ENCODE measurements at places on chromosomes 12 and 14.

GRCh38 chr14:90891326-90891725 lies 75.1 kb upstream of the TTC7B start:
- DNase-seq: no peak

DNA sequence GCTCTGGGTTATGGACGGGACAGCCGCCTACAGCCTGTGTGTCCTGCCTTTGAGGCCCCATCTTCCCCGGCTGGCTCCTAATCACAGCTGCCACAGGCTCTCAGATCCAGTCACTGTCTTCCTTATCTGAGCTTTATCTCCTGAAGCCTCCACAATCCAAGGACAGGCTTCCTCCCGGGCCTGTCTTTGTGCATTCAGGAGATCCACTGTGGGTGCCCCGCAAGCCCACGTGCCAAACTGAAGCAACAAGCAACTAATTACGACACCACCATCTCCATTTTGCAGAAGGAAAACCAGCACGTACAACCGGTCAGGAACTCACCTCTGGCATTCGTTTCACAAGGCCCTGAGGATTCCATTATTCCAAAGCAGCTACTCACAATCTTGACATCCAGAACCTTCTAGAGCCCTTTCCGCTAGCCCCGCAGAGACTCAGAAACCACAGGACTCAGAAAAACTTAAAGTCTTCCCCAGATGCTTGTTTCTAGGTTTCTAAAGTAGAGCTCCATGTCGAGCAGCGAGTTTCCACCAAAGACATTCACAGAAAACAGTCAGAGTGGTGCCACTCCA lies 14.0 kb downstream of the SYNE3 start:
- no peak for DNase-seq

DNA sequence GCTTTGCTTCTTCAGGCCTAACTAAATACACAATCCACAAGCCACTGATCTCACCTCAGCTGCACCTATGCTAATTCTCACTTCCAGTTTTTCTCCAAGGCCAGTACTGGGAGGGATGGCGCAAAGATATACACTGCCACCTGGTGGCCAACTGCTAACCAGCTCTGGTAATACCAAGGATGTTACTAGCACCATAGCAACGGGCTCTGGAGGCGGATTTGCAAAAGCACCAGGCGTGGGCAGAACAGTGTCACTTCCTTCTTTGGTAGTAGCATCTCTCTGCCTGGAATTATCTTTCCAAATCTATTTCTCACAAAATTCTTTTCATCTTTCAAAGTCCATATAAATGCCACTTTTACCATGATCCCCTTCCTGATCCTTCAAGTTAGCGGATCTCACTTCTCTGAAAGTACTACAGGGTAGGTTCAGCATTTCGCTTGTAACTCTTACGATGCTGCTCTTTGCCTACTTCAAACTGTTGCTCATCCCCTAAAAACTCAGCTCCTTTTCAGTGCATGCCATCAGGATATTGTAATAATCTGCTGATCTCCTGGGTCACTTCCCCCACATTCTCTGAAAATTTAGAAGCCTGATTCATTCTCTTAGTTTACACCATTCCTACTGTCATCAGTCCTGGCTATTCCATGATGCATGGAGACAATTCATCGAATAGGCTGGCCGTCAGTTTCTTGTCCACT lies 37.1 kb upstream of the FOXJ2 start:
- peak; percentile 92 for DNase-seq

GRCh38 chr12:49866859-49867569 lies 24.1 kb upstream of the BCDIN3D start:
- peak; percentile 67 for DNase-seq

- DNase-seq: peak; percentile 13
Observed at GRCh38 chr14:80055667-80056496, 155.4 kb downstream of the DIO2 start.

- no peak for DNase-seq
Observed at GRCh38 chr14:105150026-105150367, 18.6 kb downstream of the JAG2 start.

DNA sequence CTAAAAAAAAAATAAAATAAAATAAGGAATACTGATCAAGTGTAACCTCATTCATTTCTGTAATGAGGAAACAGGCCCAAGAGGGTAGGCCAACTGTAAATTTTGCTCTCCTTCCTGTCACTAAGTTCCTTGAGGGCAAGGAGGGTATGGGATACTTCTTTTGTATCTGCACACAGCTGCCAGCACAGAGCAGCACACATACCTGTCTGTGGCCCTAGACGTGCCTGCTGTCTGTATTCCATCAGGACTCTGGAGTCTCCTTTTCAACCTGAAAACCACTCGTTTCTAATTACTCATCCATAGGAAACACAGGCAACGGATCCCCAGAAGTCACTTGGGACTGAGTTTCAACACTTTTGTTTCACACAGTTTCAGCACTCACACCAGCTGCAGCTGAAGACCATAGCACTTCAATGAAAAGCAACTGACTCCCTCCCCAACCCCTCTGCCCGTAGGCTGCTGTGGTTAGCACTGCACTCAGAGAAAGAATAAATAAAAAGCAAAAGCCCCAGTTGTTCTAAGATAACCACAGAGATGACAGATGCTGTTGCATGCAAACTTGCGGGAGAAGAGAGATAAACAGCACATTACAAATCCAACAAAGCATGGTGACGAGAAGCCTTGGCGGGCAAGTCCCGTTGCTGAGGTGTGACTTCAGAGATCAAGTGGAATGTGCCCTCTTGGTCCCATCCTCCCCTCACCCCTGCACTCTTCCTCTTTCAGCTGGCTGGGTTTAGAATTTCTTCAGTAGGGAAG lies 24.9 kb downstream of the CRACR2A start:
- DNase-seq: peak; percentile 72

DNA sequence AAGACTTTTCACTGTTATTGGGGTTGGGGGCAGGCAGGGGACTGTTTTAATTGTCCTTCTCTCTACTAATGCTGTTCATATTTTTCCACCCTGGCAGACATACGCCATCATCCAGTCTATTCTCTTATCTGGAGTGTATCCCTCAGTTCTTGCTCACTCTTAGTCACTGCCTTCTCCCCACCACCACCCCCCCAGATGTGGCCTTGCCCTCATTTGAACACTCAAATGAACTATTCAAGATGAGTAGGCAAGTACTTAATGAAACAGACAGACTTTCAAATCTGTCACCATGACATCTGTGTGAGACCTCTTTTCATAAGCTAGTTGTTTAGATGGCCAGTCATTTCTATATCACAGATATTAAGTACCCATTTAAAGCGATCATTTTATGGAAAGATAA lies 10.1 kb downstream of the NUDT4 start:
- no peak for DNase-seq

DNA sequence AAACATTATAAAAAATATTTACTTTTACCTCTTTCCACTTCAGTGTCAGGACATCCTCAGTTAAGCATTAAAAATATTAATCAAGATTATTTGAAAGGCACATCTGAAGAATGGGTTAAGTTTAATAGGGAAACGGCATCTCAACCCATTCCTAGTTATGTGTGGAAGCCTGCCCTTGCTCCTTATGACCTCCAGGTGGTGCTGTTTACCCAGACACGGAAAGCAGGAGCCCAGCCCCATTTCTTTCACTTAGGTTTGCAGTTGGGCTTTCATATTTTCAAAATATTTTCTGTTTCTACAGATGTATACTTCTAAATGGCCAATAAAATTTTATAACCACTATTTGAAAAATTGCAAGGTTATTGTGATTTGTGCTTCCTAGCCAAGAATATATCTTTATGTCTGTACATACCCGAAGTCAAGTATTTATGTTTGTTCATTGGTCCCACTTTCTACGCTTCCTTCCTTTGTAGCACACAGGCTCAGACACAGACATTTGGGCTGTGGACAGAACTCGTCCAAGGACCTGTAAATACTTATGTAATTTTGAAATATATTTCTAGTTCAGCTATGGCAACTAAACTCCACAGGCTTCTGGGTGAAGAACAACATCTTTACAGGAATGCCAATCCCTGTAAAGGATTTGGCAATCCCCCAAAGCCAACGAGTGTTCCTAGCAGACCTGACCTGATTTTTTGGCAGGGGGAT lies 247.1 kb downstream of the AKAP6 start:
- DNase-seq: peak; percentile 53

DNA sequence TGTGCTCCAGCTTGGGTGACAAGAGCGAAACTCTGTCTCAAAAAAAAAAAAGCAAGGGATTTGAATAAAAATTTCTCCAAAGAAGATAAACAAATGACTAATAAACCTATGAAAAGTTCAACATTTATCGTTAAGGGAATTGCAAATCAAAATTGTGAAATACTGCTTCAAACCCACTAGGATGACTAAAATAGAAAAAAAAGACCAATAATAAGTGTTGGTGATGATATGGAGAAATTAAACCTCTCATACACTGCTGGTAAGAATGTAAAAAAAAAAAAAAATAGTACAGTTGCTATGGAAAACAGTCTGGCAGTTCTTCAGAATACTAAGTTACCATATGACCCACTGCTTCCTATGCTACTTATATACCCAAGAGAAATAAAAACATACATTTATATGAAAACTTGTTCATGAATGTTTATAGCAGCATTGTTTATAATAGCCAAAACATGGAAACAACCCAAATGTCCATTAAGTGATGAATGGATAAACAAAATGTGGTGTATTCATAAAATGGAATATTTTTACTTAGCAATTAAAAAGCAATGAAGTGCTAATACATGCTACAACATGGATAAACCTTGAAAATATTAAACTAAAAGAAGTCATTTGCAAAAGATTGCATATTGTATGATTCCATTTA lies 39.4 kb upstream of the TMPRSS12 start:
- DNase-seq: no peak
